ENCODE measurements at places on chromosomes 2 and 18. TPM values are rescaled to one million over a fixed set of nuclear protein-coding genes. Genes with fewer than 3 reads are reported as not detected.

KATNAL2 gene
- total RNA-seq = 1.6 TPM

KCNK3 gene
- total RNA-seq = 0.29 TPM

HAUS1 gene
- 34.2 TPM for total RNA-seq

SALL3 gene
- not detected for total RNA-seq

SLC5A7 gene
- total RNA-seq = not detected

SERPINB3 gene
- not detected for total RNA-seq

ADD2 gene
- total RNA-seq = 0.14 TPM

TMEM17 gene
- total RNA-seq = 2.6 TPM

LDLRAD4 gene
- 0.14 TPM for total RNA-seq

KCNG2 gene
- total RNA-seq = not detected

LHCGR gene
- total RNA-seq = not detected

SLC30A3 gene
- total RNA-seq = not detected

DOK6 gene
- total RNA-seq = 0.66 TPM

Measured in placental pericyte (primary cell).